ENCODE measurements at places on chromosomes 4 and X.

DNA sequence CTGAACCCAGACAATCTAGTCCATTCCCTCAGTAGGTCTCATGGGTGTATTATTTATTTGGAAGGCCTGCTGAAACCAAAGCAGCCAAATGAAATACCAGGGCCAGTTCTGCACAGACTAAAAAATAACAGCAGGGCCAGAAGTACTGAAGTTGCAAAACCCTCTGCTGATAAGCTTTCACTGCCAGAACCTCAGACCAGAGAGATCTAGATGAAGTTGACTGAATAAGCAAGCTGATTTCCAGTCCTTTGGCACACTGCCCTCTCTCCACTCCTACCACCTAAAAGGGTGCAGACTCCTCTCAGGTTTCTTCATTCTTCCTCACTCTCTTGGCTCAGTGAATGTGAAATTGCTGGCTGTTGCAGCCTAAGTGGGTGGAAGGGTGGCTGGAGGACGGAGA lies 276.7 kb upstream of the KLF3 start:
- DNase-seq: peak; percentile 99

- no peak for DNase-seq
Measured at GRCh38 chrX:11791090-11791489, 33.1 kb downstream of the MSL3 start.

GRCh38 chr4:4641254-4641653 lies 99.4 kb upstream of the STX18 start:
- DNase-seq: no peak

GRCh38 chr4:152264106-152264505 lies 271.8 kb downstream of the FBXW7 start:
- DNase-seq: no peak

GRCh38 chr4:76226418-76226817 lies 12.8 kb upstream of the SCARB2 start:
- no peak for DNase-seq

GRCh38 chr4:117986321-117986720 lies 48.0 kb upstream of the NDST3 start:
- DNase-seq: no peak

DNA sequence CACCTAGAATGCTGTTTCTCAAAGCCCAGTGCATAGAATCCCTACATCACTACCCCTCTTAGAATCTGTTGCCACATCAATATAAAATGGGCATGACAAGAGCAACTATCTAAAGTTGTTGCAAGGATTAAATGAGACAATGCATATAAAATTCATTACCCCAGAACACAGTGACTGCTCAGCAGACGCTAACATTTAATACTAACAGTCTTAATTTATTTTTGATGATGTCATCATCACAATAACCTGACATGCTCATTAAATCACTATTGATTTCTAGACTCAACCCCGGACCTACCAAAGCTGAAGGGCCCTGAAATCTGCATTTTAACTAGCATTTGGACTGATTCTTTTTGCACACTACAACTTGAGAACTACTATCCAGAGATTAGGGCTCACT lies 3.9 kb downstream of the ARSJ start:
- no peak for DNase-seq

DNA sequence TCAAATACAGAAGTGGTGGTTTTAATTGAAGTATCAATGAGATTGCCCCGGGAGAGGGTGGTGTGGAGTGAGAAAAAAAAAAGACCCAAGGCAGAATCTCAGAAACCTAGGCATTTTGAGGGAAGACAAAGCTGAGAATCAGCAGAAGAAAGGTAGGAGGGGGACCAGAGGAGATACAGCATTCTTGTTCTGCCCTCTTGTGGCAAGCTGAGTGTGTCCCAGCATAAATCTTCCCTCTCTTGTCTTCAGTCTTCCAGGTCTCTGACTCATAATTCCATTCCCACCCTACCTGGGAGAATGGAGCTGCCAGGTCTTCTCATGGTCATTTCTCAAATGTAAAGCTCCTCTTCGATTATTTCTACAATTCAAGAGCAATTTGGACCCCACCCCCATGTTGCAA lies 32.7 kb upstream of the MAGED1 start:
- DNase-seq: peak; percentile 36

- DNase-seq: no peak
Measured at GRCh38 chr4:99711657-99712056, 54.0 kb upstream of the C4orf54 start.

DNA sequence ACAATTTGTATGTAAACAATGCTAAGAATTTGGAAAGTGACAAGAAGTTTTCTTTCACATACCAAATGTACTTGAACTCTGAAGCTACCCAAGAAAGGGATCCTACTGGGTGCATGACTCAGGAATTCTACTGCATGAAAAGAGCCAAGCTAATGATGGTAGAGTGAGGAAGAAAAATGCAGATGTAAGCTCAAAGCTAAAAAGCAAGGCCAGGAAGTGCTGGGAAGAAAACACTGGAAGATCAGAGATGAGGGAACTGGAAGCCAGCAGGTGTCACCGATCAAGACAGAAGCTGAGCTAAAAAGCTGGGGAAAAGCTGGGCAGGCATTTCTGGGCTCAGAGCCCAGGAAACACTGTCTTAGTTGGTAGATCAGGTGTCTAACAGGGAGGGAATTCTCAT lies 449.1 kb downstream of the NKX6-1 start:
- DNase-seq: no peak

GRCh38 chr4:17812125-17812524 lies 1.3 kb downstream of the NCAPG start:
- DNase-seq: no peak

DNA sequence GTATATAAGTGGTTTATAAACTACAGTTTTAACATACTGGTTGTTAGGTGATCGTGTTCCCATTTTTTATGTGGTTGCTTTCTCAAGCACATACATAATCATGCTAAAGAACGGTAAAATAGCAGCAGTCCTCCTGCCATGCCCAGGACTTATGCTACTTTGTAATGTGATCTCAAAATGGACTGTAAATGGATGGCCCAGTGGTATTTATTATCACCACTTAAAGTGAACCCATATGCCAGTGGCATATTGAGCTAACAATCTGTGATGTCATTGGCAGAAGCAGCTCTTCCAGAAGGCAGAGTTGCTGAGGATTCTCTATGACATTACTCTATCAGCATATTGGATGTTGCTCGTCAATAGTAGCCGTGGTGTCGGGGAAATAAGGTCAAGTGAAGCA lies 28.6 kb downstream of the ANK2 start:
- DNase-seq: no peak

GRCh38 chr4:169724260-169724659 lies 33.5 kb downstream of the HPF1 start:
- peak; percentile 79 for DNase-seq

DNA sequence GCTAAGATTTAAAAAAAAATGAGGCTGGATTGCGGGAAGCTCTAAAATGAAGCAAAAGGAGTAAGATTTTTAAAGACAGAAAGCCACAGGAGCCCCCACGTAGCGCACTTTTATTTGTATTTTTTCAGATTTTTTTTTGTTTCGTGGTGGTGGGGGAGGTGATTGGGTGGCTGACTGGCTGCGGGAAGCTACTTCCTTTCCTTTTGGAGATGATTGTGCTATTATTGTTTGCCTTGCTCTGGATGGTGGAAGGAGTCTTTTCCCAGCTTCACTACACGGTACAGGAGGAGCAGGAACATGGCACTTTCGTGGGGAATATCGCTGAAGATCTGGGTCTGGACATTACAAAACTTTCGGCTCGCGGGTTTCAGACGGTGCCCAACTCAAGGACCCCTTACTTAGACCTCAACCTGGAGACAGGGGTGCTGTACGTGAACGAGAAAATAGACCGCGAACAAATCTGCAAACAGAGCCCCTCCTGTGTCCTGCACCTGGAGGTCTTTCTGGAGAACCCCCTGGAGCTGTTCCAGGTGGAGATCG lies 908 bp downstream of the PCDH10 start:
- DNase-seq: no peak

GRCh38 chr4:72442147-72442546 lies 126.9 kb downstream of the ADAMTS3 start:
- no peak for DNase-seq

DNA sequence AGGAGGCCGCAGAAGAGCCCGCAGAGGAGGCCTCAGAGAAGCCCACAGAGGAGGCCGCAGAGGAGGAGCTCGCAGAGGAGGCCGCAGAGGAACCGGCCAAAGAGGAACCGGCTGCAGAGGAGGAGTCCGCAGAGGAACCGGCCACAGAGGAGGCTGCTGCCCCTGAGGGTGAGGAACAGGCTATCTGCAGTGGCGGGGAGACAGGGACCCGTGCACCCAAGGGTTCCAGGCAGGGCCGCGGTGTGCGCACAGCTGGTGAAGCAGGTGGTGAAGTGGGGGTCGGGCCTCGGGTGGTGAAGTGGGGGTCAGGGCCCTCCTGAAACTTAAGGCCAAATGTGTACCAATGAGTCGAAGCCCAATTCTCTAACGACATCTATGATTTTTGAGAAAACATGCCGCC lies 1.1 kb downstream of the CT47C1 start:
- no peak for DNase-seq

- DNase-seq: no peak
Measured at GRCh38 chr4:102585329-102585728, 84.2 kb downstream of the NFKB1 start.

- DNase-seq: no peak
Measured at GRCh38 chrX:132077414-132077813, 50.4 kb downstream of the FRMD7 start.
